ENCODE measurements at places on chromosomes 13 and 19.

GRCh38 chr13:90233933-90234672 lies 1113.4 kb upstream of the MIR17HG start:
- DNase-seq = no peak

DNA sequence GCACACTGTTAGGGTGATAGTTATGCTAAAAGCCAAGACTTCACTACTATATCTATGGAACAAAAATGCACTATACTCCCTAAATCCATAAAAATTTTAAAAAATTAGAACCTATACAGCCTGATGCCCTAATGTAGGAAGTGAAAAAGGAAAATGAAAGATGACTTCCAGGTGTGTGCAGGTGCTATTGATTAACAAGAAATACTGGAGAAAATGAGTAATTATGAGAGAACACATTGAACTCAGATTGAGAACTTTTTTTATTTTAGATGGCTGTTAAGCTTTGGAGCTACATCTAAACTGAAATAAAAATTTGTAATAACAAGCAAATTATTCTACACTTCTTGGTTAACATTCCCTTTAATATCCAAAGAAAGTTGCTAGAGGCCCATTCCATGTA lies 1015.7 kb downstream of the PCDH9 start:
- DNase-seq = no peak

GRCh38 chr19:45304141-45304926 lies 18.3 kb downstream of the CKM start:
- DNase-seq = no peak

GRCh38 chr13:51721496-51721895 lies 82.5 kb downstream of the DHRS12 start:
- DNase-seq = no peak

DNA sequence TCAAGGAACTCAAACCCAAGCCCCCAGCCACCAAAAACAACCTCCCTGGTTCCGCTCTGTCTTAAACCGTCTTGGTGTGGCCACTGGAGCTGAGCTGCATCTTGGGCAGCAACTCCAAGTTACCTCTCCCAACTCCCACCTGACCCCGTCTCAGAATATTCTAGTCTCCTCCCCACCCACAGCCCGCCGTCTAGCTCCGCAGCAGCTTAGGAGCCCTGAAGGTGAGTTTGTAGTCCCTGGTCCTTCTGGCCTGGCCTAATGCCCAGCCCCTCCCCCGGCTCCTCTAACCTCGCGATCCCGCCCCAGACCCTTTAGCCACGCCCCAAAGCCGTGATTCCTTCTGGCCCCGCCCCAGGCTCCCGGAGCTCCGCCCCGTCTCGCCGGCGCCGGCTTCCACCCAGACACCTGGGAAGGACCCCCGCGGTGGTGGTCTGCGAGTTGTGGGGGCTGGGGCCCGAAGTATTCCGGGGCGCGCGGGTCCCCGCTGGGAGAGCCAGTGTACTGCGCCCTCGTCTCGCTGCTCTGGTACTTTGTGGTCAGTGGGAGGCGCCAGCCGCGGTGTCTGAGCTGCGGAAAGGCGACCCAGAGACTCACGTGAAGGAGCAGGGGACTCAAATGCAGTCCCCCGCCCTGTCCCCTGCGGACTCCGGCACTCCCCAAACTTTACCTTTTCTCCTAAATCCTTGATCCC lies 2.5 kb upstream of the LHB start:
- DNase-seq = peak; percentile 75

GRCh38 chr13:108950333-108951010 lies 321.1 kb downstream of the MYO16 start:
- no peak for DNase-seq
